SK-N-SH (cell line): ENCODE measurements at places on chromosomes 13 and 19.

GRCh38 chr13:39955560-39955959, 300.1 kb downstream of the COG6 start:
- DNase-seq = no peak

DNA sequence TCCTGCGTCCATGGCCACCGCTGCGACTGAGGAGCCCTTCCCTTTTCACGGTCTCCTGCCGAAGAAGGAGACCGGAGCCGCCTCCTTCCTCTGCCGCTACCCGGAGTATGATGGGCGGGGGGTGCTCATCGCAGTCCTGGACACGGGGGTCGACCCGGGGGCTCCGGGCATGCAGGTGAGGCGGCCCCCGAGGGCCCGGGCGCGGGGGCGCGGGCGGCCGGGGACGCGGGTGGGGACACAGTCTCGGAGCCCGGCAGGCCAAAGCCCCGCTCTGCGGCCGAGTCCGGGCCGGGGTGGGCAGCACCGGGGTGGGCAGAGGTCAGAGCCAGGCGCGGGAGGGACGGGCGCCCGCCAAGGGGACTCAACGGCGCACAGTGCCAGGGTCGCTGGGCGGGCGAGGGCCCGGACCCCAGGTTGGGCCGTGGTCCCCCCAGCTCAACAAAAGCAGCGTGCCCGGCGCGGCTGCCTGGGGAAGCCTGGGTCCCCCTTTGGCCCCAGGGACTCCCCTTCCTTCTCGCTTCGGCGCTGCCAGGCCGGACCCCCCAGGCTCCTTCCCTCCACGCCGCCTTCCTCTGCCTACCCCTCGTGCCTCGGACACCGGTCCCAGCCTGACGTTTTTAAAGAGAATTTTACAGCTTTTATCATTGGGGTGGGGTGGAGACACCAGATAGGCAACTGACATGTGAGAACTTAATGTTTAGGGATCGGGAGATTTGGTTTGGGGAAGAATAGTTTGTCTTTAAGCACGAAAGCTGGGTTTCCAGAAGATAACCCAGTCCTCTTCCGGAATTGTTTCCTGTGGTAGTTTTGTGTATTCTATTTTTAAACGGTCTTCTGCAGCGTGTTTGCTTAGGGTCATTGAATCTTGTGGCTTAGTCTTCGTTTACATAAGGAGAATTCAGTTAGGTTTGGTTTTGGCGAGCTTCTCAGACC, 509 bp downstream of the TPP2 start:
- DNase-seq = peak; percentile 64

- no peak for DNase-seq
Measured at GRCh38 chr19:50380751-50381151, 3.4 kb upstream of the POLD1 start.

- DNase-seq = peak; percentile 98
Measured at GRCh38 chr19:53879140-53880081, 2.6 kb upstream of the PRKCG start.

GRCh38 chr19:15124572-15125231, 17.5 kb downstream of the SYDE1 start:
- DNase-seq = peak; percentile 88

DNA sequence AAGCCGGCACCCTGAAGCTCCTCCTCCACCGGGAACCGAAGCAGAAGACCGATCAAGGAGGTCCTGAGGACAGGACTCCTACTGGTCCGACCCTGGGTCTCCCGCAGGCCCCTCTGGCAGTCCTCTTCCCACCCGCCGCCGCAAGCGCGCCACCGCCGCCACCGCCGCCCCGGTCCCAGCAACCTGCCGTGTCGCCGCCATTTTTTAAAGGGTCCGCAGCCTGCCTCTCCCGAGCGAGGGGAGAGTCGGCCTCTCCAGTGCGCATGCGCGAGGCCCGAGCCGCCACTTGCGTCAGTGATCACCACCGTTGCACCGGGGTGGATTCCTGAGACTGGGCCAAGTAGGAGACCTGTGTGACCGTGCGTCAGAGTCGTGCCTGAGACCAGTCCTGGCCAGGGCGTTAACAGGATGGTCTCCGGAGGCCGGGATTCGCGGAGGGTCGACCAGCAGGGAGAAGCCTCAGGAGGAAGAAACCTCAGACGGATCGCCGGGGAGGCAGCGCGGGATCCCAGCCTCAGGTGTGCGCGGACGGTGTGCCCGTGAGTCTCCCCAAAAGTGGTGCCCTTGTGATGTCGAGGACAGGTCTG, 51.6 kb downstream of the ZNF146 start:
- no peak for DNase-seq

DNA sequence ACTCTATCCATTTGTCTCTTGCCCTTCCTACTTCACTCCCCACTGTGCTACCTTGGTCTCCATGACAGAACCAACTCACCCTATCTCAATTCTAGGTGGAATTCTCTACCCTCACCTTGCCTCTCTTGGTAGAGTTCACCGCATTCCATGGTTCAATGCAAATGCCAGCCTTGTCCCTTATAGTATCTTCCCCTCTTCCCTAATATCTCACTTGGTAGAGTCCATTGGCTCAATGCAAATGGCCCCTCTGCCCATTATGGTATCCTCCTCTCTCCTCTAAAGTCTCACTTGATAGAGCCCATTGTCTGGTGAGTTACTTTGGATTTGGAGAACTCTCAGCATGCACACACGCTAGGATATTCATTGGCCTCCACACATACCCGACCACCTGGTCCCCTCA, 7.9 kb downstream of the HAS1 start:
- no peak for DNase-seq

DNA sequence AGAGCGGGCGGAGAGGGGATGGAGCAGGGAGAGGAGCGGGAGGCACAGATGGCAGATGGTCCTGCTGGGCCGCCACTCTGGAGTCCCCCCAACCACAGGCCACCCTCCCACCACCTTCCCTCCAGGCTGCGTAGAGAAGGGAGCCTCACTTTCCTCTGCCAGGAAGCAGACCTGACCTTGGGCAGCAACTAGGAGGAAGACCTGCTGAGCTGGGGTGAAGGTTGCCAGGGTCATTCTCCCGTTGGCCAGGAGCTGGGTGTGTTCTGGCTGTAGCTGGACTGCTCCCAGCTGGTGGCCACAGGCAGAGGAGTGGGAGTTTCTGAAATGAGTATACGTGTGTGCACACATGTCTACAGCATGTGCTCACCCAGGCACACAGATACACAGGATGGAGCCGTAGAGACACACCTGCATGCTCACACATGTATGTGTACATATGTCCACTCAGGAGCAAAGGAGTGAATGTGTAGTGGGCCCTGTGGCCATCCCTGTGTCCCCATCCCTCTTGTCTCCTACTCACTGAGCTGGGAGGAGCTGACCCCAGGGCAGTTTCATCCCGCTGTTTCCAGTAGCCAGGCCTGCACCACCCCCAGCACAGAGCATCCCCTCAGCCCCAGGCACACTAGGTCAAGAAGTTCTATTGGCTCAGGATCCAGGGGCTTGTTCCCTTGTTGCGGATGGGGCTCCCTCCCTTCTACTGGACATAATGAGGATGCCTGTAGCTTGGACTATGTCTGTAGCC, 53.0 kb downstream of the CHST8 start:
- peak; percentile 63 for DNase-seq

DNA sequence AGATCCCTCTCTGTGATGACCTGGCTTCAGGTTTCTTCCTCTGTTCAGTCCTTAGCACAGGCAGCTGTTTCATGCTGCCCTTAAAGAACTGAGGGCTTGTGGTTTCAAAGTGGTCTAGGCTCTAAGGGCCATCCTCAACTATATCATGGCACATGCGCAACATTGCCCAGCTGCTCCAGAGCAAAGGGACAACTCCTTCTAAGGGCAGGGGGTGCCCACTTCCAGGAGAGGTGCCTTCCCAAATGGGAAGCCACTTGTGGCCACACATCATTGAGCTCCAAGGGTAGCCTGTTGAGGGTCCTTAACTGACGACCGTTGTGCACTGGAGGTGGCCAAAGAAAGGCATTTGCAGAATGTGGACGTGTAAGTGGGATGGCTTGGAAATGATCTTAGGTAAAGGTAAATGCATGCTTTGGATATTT, 7.3 kb downstream of the GPR183 start:
- no peak for DNase-seq

DNA sequence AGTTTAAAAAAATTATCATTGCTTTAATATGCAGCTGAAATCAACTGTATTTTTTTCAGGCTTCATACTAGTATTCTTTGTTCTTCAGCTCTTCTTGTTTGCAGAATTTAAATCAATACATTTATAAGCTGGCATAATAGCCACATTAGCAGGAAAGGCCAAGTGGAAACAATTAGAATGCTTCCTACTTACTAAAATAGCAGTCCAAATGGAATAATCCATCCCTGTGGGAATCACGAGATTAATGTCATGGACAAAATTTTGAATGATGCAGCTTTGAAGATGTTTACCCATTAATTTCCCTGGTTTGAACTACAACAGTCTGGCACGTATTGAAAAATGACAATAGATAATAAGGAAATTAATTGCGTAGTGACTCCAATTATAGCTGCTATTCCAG, 2650.8 kb downstream of the PCDH9 start:
- no peak for DNase-seq

DNA sequence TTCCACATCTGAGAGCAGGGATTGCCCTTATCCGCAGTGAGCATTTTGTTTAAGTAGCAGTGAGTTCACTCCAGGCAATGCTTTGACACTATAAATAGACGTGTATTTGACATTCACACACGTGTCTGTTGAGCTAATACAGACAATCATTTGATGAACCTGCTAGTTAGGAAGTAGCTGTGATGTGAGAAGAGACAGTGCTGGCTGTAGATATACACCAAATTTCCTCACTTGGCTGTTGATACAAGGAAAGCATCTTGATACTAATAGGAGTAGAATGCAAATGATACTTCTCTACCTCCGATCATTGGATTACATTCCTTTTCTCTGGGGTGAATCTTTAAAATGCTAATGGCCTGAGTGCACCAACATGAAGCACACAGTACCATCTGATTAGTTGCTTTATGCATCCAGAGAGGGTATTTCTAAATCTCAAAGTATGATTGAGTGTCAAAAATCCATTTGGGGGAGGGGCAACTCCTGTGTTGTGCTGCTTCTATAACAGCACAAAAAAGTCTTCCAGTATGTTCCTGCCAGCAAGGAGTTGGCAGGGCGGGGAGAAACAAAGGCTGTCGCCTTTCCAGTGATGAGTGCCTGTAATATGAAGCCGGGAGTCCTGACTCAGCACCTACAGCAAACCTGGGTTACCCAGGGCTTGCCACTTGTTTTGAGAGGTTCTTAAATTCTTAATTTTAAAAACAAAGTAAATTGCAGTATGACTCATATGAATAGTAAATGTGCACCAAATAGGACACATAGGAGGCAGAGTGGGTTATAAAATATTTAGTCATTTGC, 7.0 kb downstream of the CUL4A start:
- no peak for DNase-seq

GRCh38 chr13:19782049-19782726, 557 bp downstream of the PSPC1 start:
- peak; percentile 71 for DNase-seq

GRCh38 chr13:27120011-27120410, 51.6 kb downstream of the USP12 start:
- no peak for DNase-seq

GRCh38 chr13:27083183-27083582, 88.4 kb downstream of the USP12 start:
- no peak for DNase-seq

DNA sequence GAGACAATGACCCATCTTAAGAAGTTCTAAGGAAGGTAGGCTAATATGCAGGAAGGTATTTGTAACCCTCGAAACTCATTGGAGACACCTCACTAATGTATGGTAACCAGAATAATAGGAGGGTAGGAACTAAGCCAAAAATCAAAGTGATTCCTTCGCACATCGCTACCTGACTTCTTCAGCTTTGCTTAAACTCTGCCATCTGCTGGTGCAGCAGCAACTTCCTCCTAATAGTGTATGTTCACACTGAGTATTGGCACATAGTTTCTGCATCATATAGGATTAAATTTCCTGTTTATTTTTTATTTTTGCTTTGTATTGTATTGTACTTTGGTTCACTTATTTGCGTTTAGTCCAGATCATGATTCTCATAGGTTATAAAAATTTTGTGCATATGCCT, 676.2 kb downstream of the GPC5 start:
- peak; percentile 14 for DNase-seq

DNA sequence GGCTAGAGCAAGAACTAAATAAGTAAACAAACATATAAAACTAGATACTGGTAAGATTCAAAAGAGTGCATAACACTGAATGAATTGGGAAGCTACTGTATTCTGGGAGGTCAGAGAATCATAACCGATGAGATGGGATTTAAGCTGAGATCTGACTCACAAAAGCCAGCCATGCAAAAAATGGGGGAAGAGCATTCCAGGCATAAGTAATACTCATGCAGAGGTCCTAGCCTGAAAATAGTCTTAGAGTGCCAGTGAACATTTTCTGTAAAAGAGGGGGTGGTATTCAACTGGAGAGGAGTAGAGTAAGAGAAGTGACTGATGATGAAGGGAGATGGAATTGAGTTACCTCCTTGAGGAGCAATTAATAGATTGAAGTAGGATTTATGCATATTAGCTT, 872.0 kb upstream of the GPC6 start:
- no peak for DNase-seq

DNA sequence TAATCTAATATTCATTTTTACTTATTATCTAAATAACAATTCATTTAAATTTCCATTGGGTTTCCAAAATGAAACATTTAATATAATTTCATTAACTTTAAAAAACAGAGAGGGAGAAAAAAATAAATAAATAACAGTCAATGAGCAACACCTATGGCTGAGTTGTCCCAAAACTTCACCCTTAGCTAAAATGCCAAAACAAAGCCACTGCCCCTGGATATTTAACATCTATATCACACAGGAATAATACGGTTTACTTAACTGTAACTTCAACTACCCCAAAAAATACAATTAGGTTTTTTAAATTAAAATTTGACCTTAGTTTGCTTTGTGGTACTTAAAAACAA, 541 bp downstream of the ELF1 start:
- no peak for DNase-seq

- DNase-seq = no peak
Measured at GRCh38 chr13:20151016-20151415, 9.8 kb downstream of the GJA3 start.

- no peak for DNase-seq
Measured at GRCh38 chr19:45322311-45322710, 364 bp downstream of the CKM start.

DNA sequence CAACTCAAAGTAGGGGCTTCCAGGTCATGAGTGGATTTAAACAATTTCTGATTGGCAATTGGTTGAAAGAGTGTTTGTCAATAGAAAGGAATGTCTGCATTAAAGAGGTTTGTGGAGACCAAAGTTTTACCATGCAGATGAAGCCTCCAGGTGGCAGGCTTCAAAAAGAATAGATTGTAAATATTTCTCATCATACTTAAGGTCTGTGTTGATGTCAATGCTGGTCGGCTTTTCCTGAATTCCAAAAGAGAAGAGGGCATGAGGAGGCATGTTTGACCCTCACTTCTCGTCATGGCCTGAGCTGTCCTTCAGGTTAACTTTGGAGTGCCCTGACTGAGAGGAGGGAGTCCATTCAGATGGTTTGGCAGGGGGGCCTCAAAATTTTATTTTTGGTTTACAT, 125.4 kb upstream of the RFC3 start:
- DNase-seq = no peak
